ENCODE measurements at places on chromosomes 13 and 19.

GRCh38 chr13:57634839-57635165 lies 3.3 kb downstream of the PCDH17 start:
- no peak for DNase-seq

GRCh38 chr13:93776936-93777335 lies 550.3 kb downstream of the GPC6 start:
- DNase-seq: no peak

DNA sequence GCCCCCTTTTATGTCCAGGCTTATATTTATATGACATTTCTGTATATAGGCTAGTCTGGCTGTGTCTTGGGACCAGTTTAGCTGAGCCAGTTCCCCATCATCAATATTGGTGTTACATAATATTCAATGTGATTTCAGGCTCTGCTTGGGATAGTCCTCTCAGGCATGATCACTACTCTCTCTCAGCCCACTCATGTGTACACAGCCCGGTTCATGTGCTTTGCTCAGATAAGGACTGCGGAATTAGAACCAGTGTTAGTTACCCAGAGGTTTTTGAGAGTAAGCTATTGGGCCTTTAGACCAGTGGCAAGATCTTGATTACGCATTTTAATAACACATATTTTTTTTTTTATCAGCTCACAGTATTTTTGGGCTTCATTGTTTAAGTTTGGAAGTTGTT lies 219.9 kb downstream of the GPC5 start:
- DNase-seq: no peak

DNA sequence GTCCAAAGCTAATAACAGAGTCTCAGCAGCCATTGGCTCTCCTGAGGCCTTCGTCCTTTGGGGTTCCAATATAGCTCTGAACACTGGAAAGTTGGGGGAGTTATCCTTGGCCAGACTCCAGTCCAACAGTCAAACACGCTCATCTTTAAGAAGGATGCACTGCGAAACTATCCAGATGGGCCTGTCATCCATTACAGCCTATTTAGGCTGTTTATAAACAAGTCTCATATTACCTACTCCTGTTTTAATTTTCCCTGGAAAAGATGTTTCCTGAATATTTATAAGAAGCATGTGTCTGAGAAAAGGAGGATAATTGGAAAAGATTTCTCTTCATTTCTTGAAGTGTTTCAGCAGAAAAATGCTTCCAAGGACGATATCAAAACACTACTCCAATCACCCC lies 170.7 kb downstream of the DCT start:
- no peak for DNase-seq

- no peak for DNase-seq
Observed at GRCh38 chr19:33399081-33399744, 25.7 kb downstream of the CEBPG start.

- DNase-seq: no peak
Observed at GRCh38 chr19:2607712-2608601, 94.5 kb downstream of the GNG7 start.

GRCh38 chr13:69461397-69461796 lies 646.2 kb upstream of the ATXN8OS start:
- no peak for DNase-seq

DNA sequence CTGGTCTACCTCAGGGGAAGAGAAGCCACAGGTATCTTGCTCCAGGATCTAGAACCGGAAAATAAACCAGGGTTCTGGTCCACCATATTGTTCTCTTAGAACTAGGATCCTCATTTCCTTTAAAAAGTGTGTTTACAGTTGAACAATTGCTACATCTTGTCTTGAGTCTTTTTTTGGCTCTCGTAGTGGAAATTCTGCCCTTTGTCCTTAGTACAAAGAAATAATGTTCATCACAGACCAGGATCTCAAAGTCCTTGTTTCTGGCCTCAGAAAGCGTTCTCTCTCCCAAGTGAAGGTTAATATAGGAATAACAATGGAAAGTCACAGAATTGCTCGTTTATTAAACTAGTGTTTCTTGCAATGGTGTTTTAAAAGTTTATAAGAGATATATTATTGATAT lies 20.8 kb downstream of the KLF2 start:
- DNase-seq: no peak

GRCh38 chr13:59898066-59898465 lies 265.7 kb downstream of the DIAPH3 start:
- no peak for DNase-seq

DNA sequence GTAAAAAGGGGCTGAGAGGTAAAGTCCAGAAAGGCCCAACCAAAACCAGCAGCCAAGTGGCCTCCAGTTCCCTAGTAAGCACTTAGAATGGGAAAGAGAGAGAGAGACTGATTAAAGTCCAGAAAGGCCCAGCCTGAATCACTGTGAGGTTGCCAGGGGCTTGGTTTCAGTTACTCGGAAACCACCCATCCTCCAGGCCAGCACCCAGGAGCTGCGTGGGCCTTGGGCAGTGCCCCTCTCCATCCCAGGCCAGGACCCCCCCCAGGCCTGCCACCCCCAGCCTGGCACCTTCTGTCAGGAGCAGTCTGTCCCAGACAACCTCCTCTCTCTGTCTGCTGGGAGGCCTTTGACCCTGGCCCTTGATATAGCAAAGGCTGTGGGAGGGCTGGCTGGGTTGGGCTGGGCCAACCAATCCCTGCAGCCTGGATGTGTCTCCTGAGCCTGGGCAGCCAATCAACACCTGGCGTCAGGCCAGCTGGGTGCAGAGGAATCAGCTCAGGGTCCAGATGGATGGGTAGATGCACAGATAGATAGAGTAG lies at the start of gene CYP4F2:
Gene CYP4F2 (minus strand): TSS at position 337 of the 539 bp plus-strand sequence. CDS start 463 bp downstream, outside the sequence.
- no peak for DNase-seq

DNA sequence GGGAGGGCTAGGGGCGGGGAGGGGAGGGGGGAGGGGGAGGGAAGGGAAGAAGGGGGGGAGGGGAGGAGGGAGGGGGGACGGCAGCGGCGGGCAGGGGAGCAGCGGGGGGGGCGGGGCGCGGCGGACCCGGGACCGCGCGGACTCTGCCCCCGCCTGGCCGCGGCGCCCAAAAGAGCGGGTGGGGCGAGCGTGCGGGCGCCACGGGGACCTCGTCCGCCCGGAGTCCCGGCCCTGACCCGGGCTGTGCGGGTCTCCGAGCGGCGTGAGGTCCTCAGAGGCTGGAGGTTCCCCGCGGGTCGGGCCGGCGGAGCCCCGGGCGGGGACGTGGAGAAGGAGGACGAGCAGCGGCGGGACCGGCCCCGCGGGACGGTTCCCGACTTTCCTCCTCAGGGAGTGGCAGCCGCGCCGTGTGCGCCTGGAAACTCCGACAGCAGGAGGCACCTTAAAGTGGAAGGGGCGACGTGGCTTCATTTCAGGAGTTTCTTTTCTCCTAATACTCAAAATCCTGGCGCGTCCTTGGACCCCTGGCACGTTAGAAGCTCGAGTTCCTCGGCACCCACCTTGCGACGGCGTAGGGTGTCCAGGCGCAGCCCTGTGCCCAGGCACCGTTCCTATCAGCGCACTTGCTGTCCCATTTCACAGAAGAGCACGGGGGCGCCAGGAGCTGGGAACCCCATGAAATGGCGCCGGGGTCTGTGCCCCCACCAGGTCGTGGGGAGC lies 518 bp upstream of the PLPP2 start:
- DNase-seq: no peak

DNA sequence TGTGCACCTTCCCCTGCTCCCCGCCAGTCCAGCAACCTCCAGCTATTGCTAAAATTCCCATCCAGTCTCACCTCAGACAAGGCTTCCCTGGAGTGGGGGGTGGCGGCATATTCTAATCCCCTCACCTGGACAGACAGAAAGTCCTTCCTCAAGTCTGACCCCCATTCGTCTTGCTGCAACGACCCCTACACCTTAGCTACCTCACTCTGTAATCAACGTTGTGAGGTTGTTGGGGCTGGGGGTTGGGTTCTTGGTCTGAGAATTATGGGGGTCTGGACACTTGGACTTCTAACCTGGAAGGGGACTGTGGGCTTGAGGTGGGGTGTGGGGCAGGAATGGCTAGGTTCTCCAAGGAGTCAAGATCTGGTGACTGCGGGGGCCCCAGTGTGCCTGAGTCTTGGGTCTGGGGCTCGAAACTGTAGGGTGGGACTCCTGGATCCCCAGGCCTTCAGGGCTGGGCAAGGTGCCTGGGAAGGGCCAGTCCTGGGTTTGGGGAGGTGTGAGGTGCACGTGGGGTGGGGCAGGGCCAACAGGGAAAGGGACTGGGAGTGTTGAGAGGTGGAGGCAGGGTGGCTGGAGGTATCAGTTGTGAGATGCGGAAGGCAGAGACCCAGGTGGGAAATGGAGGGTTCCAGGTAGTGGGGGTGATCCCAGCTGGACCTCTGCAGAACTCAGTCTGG lies 1.3 kb downstream of the FOXA3 start:
- DNase-seq: no peak

GRCh38 chr13:77457966-77458365 lies 77.5 kb upstream of the SCEL start:
- no peak for DNase-seq

GRCh38 chr19:29858621-29859020 lies 46.8 kb downstream of the CCNE1 start:
- no peak for DNase-seq

- DNase-seq: no peak
Observed at GRCh38 chr13:27006519-27007161, 165.0 kb downstream of the USP12 start.

DNA sequence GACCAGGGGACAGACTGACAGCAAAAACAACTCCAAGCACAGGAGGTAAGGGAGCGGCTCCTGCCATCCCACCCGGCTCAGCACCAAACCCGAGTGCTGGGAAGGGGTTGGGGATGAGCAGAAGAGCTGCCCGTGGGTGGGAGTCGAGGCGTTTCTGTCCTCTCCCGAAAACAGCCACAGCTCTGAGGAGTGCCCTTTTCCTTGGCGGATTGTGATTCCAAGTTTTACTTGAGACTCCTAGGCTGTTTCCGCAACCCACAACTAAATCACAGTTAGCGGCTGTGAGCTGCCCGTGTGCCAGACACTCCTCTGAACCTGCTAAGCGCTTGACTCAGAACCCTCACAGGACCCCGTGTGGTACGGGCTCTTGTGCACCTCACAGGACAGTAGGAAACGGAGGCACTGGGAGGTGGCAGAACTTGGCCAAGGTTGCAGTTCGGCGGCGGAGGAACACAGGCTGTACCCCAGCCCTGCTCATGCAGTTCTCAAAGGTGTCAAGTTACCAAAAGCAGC lies 21.4 kb downstream of the CFAP97D2 start:
- DNase-seq: no peak

GRCh38 chr13:37656247-37656940 lies 57.8 kb upstream of the POSTN start:
- DNase-seq: peak; percentile 49

GRCh38 chr13:49374585-49375290 lies 69.1 kb downstream of the CAB39L start:
- DNase-seq: no peak

DNA sequence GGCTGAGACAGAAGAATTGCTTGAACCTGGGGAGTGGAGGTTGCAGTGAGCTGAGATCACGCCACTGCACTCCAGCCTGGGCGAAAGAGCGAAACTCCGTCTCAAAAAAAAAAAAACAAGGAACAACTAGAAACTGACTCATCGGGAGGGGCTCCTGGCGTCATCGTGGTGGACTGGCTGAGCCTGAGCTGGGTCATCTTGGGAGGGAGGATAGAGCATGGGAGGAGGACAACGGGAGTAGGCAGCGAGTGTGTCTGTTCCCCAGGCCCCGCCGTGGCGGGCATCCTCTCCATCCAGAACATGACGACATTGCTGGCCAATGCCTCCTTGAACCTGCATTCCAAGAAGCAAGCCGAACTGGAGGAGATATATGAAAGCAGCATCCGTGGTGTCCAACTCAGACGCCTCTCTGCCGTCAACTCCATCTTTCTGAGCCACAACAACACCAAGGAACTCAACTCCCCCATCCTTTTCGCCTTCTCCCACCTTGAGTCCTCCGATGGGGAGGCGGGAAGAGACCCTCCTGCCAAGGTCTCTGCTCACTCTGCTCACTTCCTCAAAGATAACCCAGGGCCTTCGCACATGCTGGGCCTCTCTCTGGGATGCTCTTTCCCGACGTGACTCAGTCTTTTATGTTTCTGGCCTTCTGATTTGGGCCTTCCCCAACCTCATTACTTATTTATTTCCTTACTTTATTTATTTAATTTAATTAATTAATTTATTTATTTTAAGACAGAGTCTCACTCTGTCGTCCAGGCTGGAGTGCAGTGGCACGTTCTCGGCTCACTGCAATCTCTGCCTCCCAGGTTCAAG lies 16.6 kb downstream of the DDX39A start:
- DNase-seq: no peak

GRCh38 chr13:75690607-75691006 lies 54.5 kb downstream of the LMO7 start:
- no peak for DNase-seq

- no peak for DNase-seq
Observed at GRCh38 chr13:75224053-75224742, 257.8 kb downstream of the TBC1D4 start.

Data from GOT3 (cell line).